Stimulated activated CD8-positive, alpha-beta memory T cell treated with anti-CD3 and anti-CD28 coated beads, Interleukin-4, amount 100 ng/mL, for 1 hour (primary cell): ENCODE measurements at places on chromosomes 4 and X.

- no peak for DNase-seq
These were observed 48.1 kb upstream of the TSPAN7 start for GRCh38 chrX:38513112-38513742.

DNA sequence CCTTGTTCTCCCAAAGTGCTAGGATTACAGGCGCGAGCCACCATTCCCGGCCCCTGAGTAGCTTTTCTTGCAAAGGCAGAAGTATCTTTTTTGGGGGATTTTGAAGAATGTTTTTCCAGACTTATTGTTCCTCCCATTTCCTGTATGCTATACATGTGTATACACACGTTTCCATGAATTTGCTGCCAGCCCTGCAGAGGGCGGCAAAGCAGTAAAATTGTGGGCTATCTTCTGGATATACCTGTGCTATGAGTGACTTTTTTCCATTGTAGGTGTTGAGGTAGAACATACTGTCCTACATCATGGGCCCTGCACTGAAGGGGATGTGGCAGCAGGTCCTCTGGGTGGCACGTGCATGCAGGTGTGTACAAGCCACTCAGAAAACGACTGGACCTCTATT is 16.9 kb upstream of the MED28 start:
- DNase-seq, result no peak

DNA sequence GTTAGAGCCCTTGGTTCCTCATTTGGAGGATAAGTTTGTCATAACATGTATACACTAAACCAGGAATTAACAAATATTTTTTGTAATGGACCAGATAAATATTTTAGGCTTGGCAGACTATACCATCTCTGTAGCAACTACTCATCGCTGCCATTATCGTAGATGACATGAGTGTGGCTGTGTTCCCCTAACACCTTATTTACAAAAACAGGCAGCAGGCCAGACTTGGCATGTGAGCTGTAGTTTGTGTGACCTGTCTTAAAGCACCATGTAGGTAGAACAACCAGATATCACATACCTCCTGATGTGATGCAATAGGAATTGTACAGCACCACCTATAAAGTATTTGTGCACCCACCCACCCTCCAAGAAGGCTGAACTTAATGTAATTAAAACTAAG is 82.0 kb downstream of the RASGEF1B start:
- DNase-seq, result no peak

- DNase-seq, result no peak
These were observed 1393.1 kb upstream of the DIAPH2 start for GRCh38 chrX:95291561-95291960.

GRCh38 chr4:84046551-84046950 is 452.5 kb downstream of the NKX6-1 start:
- no peak for DNase-seq

DNA sequence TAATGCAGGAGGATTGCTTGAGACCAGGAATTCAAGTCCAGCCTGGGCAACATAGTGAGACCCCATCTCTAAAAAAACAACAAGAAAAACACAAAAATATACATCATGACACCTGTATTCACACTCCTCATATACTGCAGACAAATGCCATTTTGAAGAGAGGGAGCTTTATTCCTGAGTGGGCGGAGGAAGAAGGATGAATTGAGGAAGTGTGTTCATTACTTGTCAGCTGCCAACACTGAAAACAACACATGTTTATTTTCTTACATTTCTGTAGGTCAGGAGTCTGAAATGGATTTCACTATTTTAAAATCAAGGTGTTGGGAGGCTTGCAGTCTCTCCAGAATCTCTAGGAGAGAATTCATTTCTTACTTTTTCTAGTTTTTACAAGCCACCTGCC is 47.2 kb upstream of the CD99 start:
- no peak for DNase-seq
